ENCODE measurements at places on chromosomes 3 and 15. TPM values are rescaled to one million over a fixed set of nuclear protein-coding genes. Genes with fewer than 3 reads are reported as not detected.

The LNP1 gene
- total RNA-seq, result 2.2 TPM

The CPB1 gene
- total RNA-seq, result not detected

The PLA2G4D gene
- total RNA-seq, result not detected

The TF gene
- not detected for total RNA-seq

The SNX1 gene
- 34.7 TPM for total RNA-seq

The PROS1 gene
- 1.6 TPM for total RNA-seq

The THBS1 gene
- total RNA-seq, result 3,217 TPM

The GOLGA8J gene
- not detected for total RNA-seq
